ENCODE measurements at places on chromosomes 6 and 20.

- DNase-seq = no peak
Observed at GRCh38 chr6:126614642-126615504, 275.0 kb downstream of the CENPW start.

DNA sequence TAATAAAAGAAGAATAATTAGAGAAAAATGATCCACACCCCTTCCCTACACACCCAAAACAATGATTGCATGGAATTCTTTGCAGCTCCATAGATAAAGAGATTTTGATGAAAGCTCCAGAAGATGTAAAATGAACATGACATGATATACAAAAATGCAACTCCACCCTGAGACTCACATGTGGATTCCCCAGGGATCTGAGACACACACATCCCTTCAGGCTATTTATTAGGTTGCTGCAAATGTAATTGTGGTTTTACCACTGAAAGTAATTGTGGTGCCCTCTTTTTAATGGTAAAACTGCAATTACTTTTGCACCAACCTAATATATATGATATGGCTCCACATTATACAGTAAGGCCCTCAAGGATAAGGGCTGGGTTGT lies 40.4 kb upstream of the TBC1D7 start:
- DNase-seq = no peak

GRCh38 chr6:47308198-47308517 lies 1.5 kb downstream of the TNFRSF21 start:
- no peak for DNase-seq

DNA sequence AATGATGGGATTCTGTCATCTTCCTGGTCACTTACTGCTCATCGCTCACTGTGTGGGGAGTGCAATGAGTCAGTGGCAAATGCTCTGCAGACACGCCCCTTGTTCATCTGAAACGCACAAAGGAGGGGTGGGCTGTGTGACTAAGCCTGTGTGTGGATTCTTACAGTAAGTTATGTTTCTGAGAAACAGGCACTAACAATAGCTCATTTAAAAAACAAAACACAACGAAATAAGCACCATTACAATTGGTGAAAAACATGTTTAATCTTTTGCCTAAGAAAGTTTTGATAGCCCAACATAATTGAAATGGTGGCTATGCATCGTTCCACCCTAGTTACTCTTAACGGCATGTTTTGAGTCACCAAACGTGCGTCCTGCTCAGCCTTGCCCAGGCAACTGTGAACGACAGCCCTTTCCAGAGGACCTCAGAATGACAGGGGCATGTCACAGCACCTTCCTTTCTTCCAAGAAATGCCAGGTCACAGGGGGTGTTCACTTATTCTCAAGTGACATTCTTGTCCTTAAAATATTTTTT lies 118.4 kb upstream of the SGK1 start:
- DNase-seq = peak; percentile 57

DNA sequence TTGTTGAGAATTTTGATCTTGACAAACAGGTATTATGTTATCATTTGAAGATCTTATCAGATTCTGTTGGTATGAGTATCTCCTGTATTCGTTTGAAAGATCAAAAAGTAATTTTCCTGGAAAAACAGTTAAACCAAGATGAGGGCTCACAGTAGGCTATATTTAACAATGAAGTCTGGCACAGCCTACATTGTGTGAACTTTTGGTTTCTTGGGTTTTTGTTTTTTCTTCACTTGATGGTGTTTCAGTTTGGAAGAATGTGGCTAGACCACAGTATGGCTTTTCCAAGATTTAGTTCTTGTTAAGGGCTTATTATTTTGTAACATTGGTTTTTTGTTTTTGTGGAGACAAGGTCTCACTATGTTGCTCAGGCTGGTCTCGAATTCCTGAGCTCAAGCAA lies 306.4 kb downstream of the CDKAL1 start:
- DNase-seq = no peak

- DNase-seq = no peak
Observed at GRCh38 chr6:132675749-132676148, 16.8 kb upstream of the TAAR1 start.

GRCh38 chr6:71254323-71254722 lies 34.3 kb upstream of the OGFRL1 start:
- no peak for DNase-seq

GRCh38 chr6:9984607-9985006 lies 430.3 kb downstream of the TFAP2A start:
- DNase-seq = no peak

DNA sequence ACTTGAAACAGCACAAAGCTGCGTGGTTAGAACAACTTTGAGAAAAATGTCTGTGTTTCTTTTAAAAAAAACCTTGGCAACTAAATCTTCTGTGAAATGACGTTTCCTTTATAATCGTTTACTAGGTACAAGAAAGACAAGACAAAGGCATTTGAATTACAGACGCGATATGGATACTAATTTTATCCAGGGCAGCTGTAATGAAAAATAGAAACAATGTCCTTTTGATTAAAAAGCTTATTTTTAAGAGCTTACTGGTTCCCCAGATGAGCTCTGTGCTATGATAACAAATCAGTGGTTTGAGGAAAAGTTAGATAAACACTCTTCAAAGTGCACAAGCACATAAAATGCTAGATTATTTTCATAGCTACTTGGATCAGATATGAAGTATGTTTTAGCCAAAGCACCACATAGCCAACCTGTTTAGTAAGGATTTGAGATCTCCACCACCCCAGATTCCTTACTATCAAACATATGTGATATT lies 1.6 kb upstream of the SYNCRIP start:
- DNase-seq = no peak

GRCh38 chr6:71324194-71324785 lies 35.7 kb downstream of the OGFRL1 start:
- DNase-seq = no peak

- DNase-seq = no peak
Observed at GRCh38 chr6:112594886-112595594, 247.9 kb downstream of the RFPL4B start.

- no peak for DNase-seq
Observed at GRCh38 chr6:93787841-93788240, 368.5 kb upstream of the EPHA7 start.

- DNase-seq = no peak
Observed at GRCh38 chr6:125747589-125748405, 1.6 kb upstream of the HEY2 start.

- no peak for DNase-seq
Observed at GRCh38 chr20:40446888-40447287, 242.1 kb downstream of the MAFB start.

DNA sequence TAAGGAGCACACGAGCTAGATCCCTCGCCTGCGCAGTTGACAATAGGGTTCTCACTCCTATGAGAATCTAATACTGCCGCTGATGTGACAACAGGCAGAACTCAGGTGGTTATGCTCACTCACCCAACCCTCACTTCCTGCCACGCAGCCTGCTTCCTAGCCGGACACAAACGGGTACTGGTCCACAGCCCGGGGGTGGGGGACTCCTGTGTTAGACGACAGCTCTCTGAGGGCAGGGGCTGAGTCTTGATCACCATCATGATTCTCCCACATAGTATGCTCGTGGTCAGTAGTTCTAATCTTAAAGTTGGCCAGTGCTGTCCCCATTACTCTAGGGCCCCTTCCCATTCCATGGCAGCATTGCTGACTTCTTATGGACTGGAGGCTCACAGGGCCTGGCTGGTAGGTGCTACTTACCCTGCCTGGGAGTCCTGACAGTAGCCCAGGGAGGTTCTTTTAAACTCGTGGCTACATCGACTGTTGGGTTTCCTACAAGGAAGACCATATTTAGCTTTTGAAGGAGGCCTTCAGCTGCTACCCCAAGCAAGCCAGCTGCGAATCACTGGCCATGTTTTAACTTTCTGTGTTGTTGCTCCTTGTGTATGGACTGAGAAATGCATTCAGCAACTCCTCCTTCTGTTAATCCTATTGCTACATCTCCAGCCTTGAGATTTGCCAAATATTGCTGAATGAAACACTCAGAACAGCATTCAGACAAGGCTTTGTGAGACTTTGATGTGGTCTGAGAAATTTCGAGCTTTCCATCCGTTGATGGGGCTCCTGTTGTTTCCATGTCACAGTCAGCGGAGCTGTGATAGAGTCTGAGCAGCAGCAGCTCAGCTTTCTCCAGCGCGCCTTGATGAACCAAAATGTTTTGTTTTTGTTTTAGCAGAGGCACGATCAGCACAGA lies 300.3 kb downstream of the NRN1 start:
- no peak for DNase-seq

DNA sequence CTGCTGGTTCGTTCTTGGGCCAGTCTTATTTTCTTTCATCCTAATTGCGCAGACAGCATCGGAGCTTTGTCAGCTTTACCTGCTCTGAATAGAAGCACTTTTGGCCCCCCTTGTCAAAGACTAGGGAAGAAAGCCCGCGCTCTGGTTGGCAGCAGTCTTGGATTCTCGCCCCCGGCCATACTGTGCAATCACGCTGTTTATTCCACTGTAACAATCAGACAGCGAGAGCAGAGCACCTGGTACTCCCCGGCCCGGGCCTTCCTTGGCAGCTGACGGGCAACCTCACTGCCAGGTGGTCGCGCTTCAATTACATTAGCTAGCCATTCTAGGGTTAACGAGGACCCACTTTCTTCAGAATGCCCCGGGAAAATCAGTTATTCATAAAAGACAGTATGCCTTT lies 72.6 kb downstream of the INSM1 start:
- DNase-seq = no peak

DNA sequence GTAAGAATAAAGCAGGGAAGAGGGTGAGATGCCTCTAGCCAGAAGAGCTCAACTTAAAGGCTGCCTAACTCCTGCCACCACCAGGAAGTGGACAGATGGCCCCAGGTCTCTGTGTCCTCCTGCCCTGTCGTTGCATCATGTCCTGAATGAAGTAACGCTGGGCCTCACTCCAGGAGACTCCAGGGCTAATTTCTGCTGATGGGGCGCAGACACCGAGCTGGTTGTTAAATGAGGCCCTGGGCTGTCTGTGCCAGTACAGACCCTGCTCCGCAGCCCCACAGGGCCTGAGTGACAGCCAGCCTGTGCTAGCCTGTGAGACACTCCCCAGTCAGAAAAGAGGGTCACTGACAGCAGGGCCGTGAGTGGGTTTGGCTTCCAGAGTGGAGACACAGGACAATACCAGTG lies 6.5 kb downstream of the IP6K3 start:
- DNase-seq = no peak

GRCh38 chr6:125219361-125219895 lies 65.9 kb downstream of the TPD52L1 start:
- no peak for DNase-seq

DNA sequence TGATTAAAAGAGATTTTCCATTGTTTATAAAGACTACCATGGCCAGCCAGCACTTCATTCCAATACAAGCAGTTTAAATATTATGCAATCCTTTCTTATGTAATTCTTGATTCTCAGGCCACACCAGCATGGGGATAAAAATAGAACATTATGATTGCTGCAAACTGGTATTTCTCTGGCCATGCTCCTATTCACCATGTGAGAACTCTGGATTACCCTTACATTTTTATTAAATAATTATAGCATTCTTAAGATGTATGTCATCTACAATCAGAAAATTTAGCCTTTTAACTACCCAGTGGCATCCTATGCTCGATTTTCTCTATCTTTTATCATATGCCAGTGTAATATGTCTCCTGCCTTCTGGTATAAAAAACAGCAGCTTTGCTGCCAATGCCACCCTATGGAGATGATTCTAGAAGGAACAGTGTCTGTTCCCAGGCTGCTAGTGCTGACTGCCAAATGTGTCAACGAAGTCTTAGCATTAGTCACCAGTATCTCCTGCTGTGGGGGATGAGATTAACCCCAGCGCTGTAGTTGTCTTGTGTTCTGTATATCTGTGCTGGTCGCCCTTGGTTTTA lies 501.4 kb downstream of the BCKDHB start:
- DNase-seq = peak; percentile 64

DNA sequence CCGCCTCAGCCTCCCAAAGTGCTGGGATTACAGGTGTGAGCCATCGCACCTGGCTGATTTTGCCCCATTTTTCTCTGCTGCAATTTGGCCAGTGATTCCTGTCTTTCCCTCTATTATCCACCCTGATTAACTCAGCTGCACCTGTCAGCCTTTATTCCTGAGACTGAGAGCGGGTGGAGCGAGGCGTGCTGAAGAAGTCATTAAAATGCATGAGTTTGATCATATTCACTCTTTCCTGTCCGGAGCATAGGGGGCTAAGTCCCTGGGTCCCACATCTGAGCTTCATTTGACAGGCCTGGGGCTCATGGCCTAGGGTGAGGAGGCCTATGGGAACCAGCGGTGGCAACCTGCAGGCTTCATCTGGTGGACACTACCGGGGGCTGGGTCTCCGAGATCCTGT lies 25.7 kb upstream of the CTNNBL1 start:
- no peak for DNase-seq

GRCh38 chr6:137975188-137975940 lies 108.3 kb downstream of the TNFAIP3 start:
- no peak for DNase-seq

- DNase-seq = no peak
Observed at GRCh38 chr6:15570171-15570570, 92.7 kb downstream of the DTNBP1 start.

- no peak for DNase-seq
Observed at GRCh38 chr6:30814146-30815040, 69.9 kb upstream of the DDR1 start.

DNA sequence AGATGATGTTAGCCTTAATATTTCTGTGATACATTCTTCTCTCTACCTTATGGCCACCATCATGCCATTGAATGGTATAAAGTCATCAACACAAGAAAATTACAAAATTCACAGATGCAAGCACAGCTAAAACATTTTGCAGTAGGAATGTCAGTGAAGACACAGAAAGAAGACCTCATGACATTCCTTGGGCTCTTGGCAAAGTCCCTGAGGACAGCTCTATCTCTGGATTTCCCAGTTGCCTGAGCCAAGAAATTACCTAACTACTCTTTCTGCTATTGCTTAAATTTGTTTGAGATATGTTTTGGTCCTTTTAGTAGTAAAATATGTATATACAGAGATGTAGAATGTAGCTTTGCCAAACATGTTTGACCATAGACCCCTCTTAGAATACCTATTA lies 201.0 kb upstream of the STXBP5 start:
- no peak for DNase-seq

DNA sequence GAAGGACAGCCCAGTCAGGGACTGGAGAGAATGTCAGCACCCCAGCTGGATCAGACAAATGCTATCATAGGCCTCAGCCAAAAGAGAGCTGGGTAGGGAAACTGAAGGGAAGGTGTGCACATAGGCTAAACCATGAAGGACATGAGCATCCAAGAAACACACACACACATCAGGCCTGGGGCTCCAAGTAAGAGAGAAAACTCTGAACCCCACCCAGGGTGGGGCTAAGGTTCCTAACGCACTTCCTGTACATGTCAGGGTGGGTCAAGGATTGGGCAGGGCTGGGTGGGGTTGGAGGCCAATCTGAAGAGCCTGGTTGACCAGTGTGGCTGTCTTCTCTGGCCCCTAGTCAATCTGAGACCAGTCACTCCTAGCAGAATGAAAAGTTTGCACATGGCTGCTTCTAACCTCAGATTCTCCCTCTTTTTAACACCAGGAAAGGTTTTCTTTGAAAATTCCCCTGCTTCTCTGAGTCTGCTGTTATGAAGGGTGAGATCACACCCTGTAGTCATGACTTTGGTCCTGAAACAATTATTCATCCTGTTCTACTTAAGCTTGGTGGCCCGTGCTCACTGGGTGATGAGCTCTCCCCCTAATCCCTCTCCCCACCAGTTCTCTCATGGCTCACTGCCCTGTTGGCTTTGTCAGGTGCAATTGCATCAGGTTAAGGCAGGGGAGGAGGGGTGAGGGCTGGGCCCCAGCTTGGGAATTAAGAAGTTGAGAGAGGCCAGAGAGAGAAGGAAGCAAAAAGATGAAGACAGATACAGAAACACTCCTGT lies 88.4 kb downstream of the MAFB start:
- DNase-seq = no peak
